Lower lobe of right lung (tissue), 2 donors: ENCODE measurements at places on chromosomes 13 and 19.
A peak's percentile ranks its signal among the peaks of the same experiment; 100 is the strongest.

DNA sequence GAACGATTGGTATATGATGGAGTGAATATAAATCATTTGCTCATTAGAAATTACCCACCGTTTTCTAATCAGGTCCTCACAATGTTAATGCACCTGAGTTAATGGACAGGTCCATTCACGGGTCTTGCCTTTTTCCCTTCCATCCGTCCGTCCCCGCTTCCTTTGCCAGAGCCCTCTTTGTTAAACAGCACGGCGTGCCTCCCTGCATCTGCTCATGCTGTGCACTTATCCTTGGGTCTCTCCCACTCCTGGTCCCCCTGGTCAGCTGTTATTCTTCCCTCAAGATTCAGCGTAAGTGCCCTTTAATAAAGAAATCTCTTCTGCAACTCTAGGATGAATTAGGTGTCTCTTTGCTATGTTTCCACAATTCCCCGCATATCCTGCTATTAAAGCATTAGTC is 324.5 kb downstream of the DNAJC15 start:
- no peak for DNase-seq
- no peaks in the 10 kb centered on the region for H3K27me3 ChIP-seq
- no peak overlapping the region for H3K4me3 ChIP-seq
- H3K4me1 ChIP-seq: no peaks in the 10 kb centered on the region
- no peak overlapping the region for H3K27ac ChIP-seq

- no peaks in the 10 kb centered on the region for H3K36me3 ChIP-seq
- no peak overlapping the region for H3K27ac ChIP-seq
- no peak overlapping the region for H3K4me3 ChIP-seq
- no peak for DNase-seq
- H3K27me3 ChIP-seq: peaks cover 26% of the 10 kb centered on the region
- H3K4me1 ChIP-seq: no peaks in the 10 kb centered on the region
Measured at GRCh38 chr19:54916822-54917221, 10.9 kb downstream of the NCR1 start.

DNA sequence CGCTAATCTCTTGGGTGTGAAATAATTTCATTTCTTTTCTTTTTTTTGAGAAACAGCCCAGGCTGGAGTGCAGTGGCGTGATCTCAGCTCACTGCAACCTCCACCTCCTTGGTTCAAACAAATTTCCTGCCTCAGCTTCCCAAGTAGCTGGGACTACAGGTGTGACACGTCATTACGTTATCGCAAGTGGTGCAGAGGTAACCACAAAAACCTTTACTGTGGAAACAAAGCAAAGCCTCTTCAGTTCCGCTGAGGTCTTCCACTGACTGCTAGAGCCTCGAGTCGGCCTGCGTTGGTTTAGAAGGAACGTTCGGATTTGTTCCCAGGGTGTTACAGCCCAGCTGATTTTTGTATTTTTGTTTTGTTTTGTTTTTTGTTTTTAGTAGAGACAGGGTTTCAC is 2.0 kb upstream of the ZNF784 start:
- DNase-seq: no peak
- H3K27ac ChIP-seq: no peak overlapping the region
- H3K27me3 ChIP-seq: no peaks in the 10 kb centered on the region

DNA sequence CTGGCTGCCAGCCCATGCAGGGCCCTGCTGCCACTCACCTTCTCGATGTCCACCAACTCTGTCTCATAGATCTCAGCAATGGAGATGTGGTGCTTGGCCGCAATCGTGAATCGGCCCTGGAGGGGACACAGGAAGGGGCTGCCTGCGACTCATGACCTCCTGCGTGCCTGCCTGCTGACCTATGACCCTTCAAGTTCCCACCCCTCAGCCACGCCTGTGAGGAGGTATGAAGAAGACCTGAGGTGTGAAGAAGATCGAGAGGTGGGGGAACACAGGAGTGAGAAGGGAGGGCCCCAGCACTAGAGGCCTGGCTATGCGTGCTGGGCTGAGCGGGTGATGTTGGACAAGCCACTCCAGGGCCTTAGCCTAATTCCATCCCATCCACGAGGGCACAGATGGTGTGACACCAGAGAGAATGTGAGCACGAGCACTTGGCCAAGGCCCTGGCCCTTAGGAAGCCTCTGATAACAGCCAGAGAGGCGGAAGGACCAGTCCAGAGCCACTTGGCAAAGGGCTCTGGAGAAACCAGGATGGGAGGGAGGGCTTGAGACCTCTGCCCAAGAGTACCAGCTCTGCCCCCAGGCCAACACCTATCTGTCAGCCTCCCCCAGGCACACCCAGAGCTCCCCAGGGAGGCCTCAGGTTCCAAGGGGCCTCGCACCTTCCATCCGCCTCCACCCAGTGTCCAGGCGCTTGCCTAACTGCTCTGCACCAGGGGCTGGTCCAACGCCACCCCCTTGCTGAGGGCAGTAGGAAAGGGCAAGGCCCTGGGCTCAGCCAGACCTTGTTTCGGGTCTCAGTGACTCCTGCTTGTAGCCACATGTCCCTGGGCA is 9.6 kb upstream of the KPTN start:
- no peaks in the 10 kb centered on the region for H3K27me3 ChIP-seq
- no peak for DNase-seq
- no peak overlapping the region for H3K27ac ChIP-seq
- no peak overlapping the region for H3K4me3 ChIP-seq

DNA sequence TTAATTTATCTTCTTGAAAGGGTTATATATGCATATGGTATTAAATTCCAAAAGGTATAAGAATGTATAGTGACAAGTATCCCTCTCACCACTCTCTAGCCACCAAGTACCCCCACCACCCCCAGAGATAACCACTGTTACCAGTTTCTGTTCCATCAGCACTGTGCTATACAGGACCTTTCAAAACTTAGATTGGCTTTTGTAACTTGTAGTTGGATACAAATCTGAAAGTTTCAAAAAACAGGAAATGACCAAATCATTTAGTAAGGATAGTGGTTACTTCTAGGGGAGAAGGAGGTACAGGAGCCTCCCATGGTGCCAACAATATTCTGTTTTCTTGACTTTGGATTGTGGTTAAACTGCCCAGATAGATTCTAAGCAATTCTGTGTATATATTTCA is 56.7 kb downstream of the AKAP11 start:
- no peak overlapping the region for H3K4me3 ChIP-seq
- no peak overlapping the region for H3K27ac ChIP-seq
- no peaks in the 10 kb centered on the region for H3K4me1 ChIP-seq
- DNase-seq: no peak
- H3K27me3 ChIP-seq: no peaks in the 10 kb centered on the region
- no peaks in the 10 kb centered on the region for H3K36me3 ChIP-seq

DNA sequence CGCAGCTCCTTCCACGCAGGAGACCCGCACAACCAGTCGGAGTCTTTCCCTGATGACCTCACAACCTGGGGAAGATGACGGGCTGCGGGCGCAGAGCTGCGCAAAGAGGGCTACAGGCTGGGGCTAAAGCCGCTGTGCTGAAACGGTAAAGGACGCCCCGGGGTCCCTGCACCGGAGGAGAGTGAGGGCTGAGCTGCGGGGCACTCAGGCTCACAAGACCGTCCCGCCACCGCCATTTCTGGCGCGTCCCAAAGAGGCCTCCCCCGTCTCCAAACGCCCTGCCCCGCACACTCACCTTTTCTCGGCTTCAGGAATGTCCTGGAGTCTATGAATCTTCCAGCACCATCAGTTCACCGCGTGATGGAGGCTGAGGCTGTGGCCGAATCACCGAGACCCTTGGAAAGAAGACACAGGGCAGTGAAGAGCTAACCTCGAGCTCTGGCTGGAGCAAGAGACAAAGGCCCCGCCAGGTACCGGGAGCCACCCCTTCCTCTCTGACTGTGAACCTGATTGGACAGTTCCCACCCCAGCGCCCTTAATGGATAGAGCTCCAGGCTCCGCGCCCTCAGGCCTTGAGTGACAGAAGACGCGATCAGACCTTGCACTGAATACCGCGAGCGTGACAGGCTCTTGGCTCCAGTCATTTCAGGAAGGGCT is 41.8 kb upstream of the ZNF429 start:
- H3K4me3 ChIP-seq: peak overlapping the region; percentile 36
- peak; percentile 63 for DNase-seq
- H3K36me3 ChIP-seq: no peaks in the 10 kb centered on the region
- peaks cover 13% of the 10 kb centered on the region for H3K27me3 ChIP-seq
- no peak overlapping the region for H3K27ac ChIP-seq

DNA sequence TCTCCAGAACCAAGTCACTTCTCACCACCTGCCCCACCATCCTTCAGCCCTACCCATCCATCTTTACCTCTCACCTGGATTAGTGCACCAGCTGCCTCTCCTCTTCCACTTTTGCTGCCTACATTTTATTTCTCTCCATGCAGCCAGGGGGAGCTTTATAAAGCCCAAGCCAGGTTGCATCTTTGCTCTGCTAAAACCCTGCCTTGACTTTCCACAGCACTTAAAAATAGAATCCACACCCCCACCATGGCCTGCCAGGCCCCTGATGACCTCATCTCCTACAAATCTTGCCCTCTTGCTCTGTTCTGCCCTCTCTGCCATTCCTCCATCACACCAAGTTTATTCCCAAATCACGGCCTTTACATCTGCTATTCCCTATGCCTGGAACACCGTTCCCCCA is 1.8 kb downstream of the HOOK2 start:
- no peak overlapping the region for H3K4me3 ChIP-seq
- H3K4me1 ChIP-seq: peaks cover 21% of the 10 kb centered on the region
- H3K36me3 ChIP-seq: peaks cover 10% of the 10 kb centered on the region
- DNase-seq: no peak
- H3K27ac ChIP-seq: no peak overlapping the region
- no peaks in the 10 kb centered on the region for H3K27me3 ChIP-seq

DNA sequence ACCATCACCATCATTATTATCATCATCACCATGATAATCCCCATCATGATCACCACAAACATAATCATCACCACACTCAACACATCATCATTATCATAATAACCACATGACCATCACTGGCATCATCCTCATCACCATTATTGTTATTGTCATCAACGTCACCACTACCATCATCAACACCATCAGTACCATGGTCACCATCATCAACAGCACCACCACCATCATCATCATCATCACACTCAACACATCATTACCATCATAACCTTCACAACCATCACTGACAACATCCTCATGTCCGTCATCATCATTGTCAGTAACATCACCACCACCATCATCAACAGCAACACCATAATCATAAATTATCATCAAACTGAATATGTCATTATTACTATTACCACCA is 73.2 kb downstream of the MBD3L1 start:
- no peaks in the 10 kb centered on the region for H3K27me3 ChIP-seq
- H3K36me3 ChIP-seq: no peaks in the 10 kb centered on the region
- no peak for DNase-seq
- no peaks in the 10 kb centered on the region for H3K4me1 ChIP-seq

DNA sequence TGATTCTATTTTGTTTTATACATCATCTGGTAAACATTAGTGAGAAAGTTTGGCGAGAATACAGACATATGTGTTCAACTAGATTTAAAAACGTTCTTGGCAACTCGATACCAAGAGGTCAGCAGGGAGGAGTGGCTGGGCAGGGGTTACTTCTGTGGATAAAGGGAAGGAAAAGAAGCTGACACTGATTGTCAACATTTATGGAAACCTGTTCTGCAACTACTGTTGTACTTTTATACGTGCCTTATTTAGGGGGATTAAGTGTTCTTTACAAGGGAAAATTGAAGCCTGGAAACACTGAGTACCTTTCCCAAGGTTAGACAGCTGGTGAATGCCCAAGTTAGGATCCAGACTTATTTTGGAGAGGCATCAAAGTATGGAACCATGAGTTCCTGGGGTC is 65.0 kb downstream of the MTUS2 start:
- no peaks in the 10 kb centered on the region for H3K36me3 ChIP-seq
- no peak for DNase-seq
- H3K27ac ChIP-seq: no peak overlapping the region
- H3K27me3 ChIP-seq: no peaks in the 10 kb centered on the region
- no peak overlapping the region for H3K4me3 ChIP-seq
- no peaks in the 10 kb centered on the region for H3K4me1 ChIP-seq

GRCh38 chr19:18280247-18281081 is 958 bp downstream of the JUND start:
- peak overlapping the region; percentile 97 for H3K4me3 ChIP-seq
- H3K4me1 ChIP-seq: peaks cover 48% of the 10 kb centered on the region
- no peaks in the 10 kb centered on the region for H3K27me3 ChIP-seq
- DNase-seq: peak; percentile 90
- H3K36me3 ChIP-seq: peaks cover 36% of the 10 kb centered on the region

GRCh38 chr19:15161028-15161984 is 39.5 kb downstream of the NOTCH3 start:
- no peak overlapping the region for H3K27ac ChIP-seq
- H3K36me3 ChIP-seq: peaks cover 22% of the 10 kb centered on the region
- no peak for DNase-seq
- no peaks in the 10 kb centered on the region for H3K4me1 ChIP-seq
- no peak overlapping the region for H3K4me3 ChIP-seq

- no peak overlapping the region for H3K27ac ChIP-seq
- no peak overlapping the region for H3K4me3 ChIP-seq
- H3K36me3 ChIP-seq: peaks cover 6% of the 10 kb centered on the region
- DNase-seq: no peak
- H3K4me1 ChIP-seq: no peaks in the 10 kb centered on the region
Measured at GRCh38 chr13:45162821-45163220, 38.0 kb downstream of the KCTD4 start.

DNA sequence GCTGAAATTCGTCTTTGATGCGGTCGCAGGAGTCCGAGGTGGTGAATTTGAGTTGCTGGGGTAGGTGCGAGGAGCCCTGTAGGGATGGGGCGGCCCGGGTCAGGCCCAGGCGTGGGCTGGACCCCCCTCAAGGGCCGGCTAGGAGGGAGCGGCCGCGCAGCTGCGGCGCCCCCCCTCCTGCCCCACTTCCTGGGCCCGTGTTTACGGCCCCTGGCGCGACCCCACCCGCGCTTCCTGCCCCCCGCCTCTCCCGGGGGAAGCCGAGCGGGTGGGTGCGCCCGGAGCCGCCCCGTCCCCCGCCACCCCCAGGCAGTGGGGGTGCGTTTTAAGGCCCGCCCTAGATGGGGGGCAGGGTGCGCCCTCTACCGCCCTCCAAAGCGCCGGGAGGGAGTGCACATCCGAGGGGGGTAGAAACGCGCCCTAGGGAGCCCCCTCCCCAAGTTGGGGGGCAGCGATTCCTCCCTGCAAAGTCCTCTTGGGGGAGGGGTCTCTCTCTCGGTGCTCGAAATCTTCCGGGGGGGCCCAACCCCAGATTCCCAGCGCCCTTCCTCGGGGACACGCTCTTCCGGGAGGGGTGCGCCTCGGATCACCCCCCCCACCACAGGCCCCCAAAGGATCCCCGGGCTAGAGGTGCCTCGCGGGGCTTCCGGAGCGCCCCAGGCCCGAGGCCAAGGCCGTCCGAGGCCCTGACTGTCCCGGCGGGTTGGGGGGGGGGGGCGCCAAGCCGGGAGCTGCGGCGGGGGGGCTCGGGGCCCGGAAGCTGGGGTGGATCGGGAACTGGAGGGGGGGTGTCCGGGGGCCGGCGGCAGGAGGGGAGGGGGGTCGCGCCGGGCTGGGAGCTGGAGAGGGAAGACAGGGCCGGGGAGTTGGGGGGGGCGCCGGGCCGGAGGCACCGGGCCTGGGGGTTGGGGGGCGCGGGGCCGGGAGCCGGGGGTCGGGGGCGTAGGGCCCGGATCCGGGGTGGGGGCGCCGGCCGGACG is 823 bp downstream of the TLE5 start:
- peak overlapping the region; percentile 96 for H3K27ac ChIP-seq
- H3K4me1 ChIP-seq: peaks cover 64% of the 10 kb centered on the region
- peak; percentile 70 for DNase-seq
- no peaks in the 10 kb centered on the region for H3K27me3 ChIP-seq
